ENCODE measurements at places on chromosomes 6 and 20.

DNA sequence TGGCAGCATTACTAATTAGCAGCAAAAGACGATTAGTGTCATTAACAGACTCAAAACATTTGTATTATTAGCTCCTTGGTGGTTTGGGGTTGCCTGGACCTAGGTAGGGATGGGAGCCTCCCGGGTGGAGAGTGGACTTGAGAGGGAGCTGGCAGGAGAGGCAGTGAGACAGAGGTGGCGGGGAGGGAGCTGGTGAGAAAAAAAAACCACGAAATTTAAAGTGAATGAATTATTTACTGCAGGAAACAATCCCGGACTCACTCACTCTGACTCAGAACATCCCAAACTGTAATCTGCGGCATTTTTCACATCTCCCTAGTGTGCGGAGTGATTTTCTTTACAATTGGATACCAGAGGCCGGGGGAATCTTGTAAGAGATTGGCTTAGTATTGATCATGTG is 14.3 kb upstream of the CDH22 start:
- DNase-seq = no peak

- no peak for DNase-seq
These were observed 96.4 kb downstream of the ZNF217 start for GRCh38 chr20:53497246-53497645.

DNA sequence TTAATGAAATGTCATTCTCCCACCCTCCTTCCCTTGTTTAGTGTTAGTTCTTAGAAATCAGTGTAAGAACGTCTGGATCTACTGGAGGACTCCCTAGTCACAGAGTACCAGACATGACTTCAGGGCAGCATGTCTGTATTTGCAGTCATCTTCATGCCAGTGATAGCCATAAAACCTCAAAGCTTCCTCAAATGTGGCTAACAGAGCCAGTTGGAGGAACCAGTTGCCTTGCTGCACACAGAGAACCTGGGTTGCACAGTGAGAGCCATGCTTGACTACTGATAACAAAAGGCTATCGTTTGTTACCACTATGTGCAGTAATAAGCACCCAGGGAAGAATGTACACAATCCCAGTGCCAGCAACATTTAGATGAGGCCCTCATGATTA is 20.1 kb downstream of the NT5E start:
- no peak for DNase-seq

DNA sequence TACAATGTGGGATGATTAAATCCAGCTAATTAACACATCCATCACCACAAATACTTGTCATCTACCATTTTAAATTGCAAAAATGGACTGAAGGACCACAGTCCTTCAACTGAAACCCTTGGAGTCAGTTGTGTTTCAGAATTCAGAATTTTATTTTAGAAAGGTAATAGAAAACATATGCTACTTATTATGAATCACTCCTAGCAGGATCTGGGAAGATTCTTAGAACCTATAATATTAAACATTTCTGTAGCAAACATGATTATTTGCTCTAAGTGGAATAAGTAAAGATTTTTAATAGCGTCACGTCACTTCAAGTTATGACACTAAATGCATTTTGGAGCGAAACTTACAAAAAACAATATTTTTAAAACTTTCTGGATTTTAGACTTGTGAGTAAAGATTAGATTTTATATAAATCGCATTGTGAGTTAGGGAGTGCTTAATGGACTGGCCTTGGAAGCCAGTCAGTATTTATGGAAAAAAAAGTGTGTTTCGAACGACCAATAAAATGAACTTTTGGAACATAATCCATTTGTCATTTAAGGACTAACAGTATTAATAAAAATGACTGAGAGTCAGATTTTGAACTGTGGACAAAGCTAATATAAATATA is 71.8 kb upstream of the PHACTR2 start:
- no peak for DNase-seq

- DNase-seq = no peak
These were observed 701.3 kb upstream of the CHD6 start for GRCh38 chr20:42319252-42320013.

- no peak for DNase-seq
These were observed 75.9 kb upstream of the HDDC2 start for GRCh38 chr6:125377621-125378020.

DNA sequence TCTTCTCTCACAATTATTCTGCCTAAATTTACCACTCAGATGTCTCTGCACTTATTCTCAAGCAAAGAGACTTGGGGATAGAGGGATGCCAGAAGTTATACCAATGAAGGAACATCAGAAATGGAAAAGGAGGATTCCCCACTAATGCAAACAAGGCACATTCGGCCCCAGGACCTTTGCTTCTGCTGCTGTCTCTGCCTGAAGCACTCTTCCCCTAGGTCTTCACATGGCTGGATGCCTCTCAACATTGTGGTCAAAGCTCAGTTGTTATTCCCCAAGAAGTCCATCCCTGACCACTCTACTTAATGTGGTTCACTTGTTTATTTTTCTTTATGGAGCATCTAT is 508.7 kb downstream of the DOK5 start:
- DNase-seq = no peak

DNA sequence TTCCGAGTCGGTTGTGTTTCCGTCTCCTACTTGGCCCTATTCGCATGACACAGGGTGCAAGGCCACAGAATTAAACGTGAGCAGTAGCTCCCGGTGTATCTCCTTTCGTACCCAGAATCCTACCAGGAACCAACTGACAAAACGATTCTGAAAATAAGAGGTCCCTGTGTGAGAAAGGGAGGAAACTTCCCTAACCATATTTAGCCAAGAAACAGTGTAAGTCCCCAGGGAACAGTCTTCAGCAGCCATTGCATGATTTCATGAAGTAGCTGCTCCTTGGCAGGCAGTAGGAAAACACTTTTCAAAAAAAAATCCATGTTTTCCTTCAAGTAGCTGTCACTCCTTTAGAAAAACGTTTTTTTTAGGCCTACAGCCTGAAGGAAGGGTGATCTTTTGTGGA is 46.9 kb downstream of the PDE10A start:
- DNase-seq = no peak

- no peak for DNase-seq
These were observed 5.1 kb downstream of the CCR6 start for GRCh38 chr6:167127785-167128531.

DNA sequence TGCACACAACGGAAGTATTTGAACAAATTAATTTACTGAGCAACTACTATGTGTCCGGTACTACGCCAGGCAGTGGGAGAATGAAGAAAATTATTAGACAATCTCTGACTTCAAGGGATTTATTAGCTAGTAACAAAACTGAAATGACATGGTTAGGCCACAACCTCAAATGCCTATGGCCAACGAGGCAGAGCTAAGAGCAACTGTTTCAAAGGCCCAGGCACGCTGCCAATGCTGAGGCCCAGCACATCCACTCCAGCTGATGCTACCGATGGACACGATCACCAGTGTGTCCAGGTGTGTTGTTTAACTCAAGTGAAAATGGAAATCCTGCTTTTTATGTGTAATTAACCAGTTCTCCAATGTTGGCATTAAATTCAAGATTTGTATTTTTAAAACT is 420.9 kb downstream of the PRKN start:
- no peak for DNase-seq

- DNase-seq = no peak
These were observed 22.4 kb upstream of the BACH2 start for GRCh38 chr6:90319044-90319443.

DNA sequence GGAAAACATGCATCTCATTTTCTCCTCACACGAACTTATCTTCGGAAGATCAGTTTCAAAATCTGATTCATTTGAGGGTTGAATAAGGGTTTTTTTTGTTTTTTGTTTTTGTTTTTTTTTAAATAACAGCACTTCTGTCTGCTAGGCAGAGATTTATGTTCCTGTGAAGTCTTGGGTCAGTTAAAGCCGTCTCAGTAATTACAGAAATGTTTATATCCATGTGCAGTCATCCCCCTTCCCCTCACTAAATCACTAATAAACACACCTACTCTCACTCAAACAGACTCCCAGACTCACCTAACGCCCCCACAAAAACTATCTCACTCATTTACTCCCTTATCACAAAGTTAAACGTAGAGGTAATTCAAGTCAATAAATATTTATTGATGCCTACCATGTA is 214.2 kb upstream of the SUPT3H start:
- DNase-seq = no peak

DNA sequence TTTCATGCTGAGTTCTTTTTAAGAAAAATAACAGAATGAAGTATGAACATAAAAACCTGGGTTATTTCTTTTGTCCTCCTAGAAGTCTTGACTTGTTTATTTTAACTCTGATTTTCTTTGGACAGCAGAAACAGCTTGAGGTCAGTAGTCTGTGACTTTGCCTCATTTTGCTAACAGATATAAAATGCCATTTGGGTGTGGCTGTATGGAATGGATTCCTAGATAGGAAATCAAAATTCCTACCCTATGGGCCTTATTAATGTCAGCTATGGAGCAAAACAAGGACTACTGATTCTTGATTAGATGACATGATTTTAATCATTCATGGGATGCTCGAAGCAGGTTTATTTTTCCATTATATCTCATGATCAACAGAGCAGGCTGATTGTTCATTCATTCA is 46.8 kb upstream of the TENT5A start:
- DNase-seq = no peak

DNA sequence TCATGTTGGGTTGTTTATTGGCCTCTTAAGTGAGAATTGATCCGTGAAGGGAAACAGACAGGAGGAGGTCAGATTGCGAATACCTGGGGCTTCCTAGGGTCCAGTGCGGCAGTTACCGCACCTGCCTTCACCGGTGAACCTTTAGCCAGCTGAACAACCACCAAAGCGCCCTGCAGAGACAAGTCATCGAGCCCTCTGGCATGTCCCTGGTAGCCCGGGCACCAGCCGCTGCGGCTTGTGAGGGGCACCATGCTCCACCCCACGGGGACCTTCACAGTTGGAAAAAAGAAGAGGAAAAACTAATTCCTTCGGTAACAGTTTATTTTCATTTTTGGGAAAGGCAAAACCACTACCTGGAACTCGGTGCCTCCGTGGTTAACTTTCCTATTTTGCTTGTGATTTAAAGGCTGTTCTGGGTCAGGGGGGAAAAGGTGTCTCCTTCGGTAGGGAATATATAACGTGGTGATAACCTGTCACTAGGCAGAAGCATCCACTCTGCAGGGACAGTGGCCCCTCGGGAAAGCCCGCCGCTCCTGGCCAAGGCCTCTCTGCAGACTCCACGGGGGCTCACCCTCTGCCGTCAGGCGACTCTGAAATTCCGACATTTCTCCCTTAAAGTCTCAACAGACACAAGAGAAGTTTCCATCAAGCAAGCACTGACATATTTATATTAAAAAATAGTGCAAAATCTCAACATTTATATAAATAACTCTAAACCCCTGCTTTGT is 30.7 kb upstream of the ZBP1 start:
- no peak for DNase-seq

DNA sequence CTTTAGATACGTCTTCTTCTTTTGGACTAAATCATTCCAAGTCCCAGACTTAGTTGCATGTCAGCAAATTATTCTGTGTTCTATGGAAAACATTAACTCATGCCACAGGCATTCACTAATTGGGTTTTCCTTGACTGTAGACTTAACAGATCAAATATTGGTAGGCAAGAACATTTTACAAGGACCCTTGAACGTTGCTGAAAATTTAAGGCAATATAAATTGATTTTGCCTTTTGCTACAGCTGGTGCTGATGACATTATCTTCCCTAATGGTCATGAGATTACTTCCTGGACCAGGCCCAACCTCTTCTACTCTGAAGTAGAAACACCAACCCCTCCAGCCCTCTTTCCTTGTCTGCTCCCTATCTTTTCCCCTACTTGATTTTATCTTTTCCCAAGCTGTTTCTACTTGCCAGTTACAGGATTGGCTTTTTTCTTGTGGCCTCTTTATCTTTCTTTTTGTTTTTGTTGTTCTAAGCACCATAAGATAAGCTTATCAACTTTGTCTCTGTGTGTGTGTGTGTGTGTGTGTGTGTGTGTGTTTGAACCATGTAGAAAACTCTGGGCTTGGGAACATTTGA is 514.0 kb upstream of the SOX4 start:
- no peak for DNase-seq

- DNase-seq = no peak
These were observed 164.5 kb upstream of the CST7 start for GRCh38 chr20:24784607-24785006.

GRCh38 chr20:38165089-38165965 is at the start of gene TGM2:
TGM2 (minus strand) TSS chr20:38165270; CDS start chr20:38165198, 72 bp downstream.
- DNase-seq = peak; percentile 42

GRCh38 chr20:51387125-51387875 is 155.2 kb downstream of the NFATC2 start:
- DNase-seq = no peak

DNA sequence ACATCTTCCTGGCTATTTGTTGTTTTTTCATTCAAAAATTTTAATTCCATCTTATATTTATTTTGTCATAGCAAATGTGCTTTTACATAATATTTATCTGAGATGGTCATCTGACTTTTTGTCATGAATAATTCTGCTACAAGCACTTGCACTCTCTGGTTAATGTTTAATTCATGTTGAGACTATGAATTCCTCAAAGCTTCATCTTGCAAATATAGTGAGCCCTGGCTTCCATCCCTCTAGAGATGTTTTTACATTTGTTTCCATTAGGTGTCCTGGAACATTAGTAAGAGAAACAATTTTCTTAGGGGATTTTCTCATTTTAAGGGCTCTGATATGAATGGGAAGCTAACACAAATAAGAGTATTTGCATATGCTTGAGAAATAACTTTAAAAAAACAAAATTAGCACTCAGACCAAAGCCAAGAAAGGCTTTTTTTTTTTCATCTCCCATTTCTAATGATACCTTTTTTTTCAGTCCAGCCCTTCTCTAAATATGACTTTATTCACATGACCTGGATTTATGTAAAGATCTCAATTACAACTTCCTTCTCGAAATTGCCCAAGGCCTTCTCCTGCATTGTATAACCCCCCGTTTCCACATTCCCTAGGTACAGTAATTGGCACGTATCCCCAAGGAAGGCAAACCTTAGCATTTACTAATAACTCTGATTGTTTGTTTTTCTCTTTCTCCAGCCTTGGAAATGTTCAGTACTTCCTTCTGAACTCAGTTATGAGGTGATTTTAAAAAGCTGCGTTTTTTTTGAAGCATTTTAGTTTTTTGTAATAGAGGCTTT is 797.0 kb upstream of the GJE1 start:
- no peak for DNase-seq

GRCh38 chr6:39446909-39447308 is 124.4 kb upstream of the KCNK16 start:
- no peak for DNase-seq

DNA sequence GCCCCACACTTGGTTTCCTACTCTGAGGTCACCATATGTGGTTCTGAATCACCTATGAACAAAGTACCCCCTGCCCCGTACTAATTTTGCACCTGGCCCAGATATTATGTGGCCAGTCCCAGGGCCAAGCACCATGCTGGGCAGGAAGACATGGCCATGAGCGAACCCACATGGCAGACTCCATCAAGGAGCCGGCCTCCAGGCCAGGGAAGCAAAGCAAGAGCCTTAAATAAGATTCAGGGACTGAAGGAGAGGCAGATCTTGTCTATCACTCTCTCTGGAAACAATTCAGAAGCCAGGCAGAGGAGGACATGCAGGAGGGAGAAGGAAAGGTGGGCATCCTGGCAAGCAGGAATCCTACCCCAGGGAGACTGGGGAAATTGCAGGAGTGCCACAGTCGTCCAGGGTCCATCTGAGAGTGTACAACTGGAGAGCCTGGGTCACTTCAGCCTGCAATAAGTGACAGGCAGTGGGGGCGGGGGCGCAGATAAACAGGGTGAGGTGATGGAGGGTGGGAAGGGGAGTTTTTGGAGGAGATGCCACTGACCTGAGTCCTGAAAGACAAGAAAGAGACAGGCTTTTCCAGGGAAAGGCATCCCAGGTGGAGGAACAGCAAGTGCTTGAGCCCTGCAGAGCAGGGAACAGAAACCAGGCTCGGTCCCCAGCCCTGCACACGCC is 2.1 kb upstream of the BMP7 start:
- DNase-seq = no peak

GRCh38 chr6:150876598-150876997 is 11.1 kb downstream of the MTHFD1L start:
- DNase-seq = no peak
